Suprapubic skin (tissue), 4 donors: ENCODE measurements at places on chromosomes 5 and 9.

DNA sequence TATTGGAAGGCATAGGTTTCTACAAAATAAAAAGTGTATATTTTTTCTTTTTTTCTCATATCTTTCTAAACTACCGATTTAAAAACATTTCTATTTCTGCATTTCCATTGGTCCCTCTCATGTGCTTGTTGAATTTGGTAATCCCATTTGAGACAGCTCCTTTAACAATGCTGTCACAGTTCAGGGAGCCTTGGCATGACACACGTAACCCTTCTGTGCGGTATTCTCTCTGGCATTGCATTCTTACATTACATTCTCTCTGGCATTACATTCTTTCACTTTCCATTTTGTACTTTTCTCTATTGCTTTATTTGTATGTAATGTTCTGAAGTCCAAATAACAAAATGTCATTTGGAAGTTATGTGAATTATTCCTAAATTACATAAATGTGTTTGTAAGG is 150.7 kb upstream of the RASGRF2 start:
- DNase-seq: no peak

- peak; percentile 58 for DNase-seq
Observed at GRCh38 chr5:1544294-1544961, 20.7 kb upstream of the LPCAT1 start.

DNA sequence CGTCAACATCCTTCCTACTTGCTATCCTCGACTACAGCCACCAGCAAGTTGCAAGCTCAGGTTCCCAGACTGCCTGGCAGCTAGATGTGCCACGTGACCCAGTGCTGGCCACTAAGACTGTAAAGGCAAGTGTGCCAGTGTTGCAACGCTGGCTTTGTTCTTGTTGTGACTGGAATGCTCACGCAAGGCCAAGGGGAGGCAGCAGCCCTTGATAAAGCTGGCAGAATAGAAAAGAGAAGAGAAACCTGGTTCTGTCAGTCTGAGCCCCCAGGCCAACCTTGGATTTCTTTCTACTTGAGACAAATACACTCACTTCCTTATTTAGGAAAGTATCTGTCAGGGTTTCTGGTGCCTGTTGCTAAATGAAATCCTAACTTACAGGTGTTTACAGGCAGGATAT is 113.0 kb downstream of the KLHL3 start:
- DNase-seq: peak; percentile 79

DNA sequence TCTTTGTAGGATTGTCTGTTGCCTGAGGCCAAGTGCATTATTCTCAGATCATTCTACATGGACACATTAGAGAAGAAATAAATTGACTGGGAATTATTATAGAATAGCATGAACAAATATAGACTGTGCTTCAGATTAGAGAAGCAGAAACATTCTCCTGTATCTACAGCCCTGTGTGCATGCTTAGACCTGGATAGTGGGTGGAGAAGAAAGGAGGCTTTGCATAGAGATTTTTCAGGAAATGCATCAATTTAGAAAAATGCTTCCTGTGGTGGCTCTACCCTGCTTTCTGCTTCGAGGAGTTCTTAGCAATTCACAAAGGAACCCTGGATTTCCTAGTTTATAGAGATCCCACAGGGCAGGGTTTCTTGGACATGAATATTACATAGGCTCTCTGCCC is 66.7 kb downstream of the IRX1 start:
- DNase-seq: no peak

DNA sequence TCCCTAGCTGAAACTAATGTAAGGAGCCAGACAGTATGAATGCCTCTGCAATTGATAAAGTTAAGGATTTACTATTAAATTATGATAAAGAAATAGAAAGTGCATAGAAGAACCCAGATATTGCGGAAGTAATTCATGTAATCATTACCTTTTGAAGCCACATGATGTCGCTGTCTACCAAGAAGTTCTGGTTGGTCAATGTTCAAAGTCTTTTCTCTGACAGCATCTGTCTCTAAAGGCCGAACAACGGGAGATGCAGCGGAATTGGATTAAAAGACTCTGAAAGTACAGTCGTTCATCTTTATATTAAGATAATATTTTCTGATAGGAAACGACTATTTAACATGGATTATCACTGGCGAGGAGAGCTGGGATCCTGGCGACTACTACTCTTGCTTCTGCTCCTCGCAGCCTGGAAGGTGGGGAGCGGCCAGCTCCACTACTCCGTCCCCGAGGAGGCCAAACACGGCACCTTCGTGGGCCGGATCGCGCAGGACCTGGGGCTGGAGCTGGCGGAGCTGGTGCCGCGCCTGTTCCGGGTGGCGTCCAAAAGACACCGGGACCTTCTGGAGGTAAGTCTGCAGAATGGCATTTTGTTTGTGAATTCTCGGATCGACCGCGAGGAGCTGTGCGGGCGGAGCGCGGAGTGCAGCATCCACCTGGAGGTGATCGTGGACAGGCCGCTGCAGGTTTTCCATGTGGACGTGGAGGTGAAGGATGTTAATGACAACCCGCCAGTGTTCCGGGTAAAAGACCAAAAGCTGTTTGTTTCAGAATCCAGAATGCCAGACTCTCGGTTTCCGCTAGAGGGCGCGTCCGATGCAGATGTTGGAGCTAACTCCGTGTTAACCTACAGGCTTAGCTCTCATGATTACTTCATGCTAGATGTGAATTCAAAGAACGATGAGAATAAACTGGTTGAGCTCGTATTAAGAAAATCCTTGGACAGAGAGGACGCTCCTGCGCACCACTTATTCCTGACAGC is at the start of gene PCDHA8:
TSS of gene PCDHA8 (plus strand) at position 210 of the 985 bp plus-strand sequence. CDS start at position 345, 135 bp downstream.
- no peak for DNase-seq

DNA sequence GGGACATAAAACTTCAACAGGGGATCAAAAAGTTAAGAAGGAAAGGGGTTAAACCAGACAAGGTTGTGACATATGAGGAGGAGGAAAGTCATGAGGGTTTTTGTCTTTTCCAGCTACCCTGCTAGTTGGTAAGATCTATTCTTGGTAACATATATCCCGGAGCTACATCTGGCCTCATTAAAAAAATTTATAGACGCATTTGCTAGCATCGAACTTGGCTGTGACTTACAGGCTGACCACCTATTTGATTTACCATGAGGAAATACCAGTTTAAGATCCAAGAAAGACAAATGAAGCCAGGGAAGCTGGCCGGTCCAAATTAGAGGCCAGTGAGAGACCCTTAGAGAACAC is 87.6 kb upstream of the NIPAL4 start:
- no peak for DNase-seq

DNA sequence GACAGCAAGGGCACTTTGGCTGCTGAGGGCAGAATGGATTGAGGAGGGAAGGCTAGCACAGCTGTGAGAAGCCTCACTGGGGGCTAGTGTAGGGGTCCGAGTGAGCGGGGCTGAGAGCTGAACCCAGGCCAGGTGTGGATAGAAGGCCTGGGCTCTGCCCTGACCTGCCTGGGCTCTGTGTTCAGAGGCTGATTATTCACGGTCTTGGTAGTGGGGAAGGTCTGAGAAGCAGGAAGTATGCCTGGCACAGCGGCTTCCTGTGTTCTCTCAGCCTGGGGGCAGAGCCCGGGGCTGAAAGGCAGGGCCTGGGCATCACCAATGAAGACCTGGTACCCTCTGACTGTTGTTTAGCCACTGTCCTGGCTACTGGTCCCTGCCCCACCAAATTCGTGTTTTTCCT is 136.4 kb upstream of the TBC1D2 start:
- DNase-seq: no peak

- no peak for DNase-seq
Observed at GRCh38 chr9:123033864-123034601, 566 bp downstream of the GPR21 start.

- DNase-seq: no peak
Observed at GRCh38 chr9:127644943-127645342, 32.9 kb downstream of the STXBP1 start.

- DNase-seq: no peak
Observed at GRCh38 chr5:178314961-178315820, 82.6 kb upstream of the PHYKPL start.

GRCh38 chr5:73954381-73954780 is 328.4 kb downstream of the ARHGEF28 start:
- no peak for DNase-seq

DNA sequence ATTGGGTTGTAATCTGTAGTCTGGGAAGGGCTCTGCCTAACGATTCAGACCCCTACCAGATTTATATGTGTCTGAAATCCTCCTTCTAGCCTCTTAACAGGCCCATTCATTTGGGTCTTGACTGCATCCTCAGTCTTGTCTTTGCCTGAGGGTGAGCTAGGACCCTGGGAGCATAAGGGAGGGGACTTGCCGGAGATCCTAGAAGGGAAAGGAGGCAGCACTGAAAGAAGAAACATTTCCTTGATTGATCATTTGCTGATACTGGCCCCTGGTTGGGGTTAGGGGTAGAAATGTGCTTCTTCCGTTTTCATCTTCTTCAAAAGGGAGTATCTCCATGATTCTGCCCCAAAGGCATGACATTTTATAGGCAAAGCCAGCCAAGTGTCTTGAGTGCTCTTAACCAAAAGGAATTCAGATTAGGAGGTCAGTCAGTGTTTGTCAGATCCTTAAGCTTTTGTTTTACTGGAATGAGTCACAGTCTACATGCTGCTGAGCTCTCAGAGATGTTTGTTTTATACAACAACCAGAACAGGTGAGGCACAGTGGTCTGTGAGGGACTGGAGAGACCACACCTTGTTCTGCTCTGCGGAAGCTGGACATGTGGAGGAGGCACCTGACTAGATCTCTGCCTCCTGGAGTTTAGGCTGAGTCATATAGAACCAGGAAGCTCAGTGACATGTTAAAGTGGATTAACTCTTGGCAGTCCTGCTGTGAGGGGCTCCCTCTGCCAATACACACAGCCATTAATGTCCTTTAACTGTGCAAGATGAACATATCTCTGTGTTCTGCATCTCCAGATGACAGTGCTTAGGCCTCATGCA is 37.7 kb downstream of the PCDHAC2 start:
- no peak for DNase-seq

GRCh38 chr9:134359493-134360179 is 33.4 kb downstream of the RXRA start:
- no peak for DNase-seq

- no peak for DNase-seq
Observed at GRCh38 chr5:10674582-10674981, 86.5 kb downstream of the DAP start.

GRCh38 chr9:17134396-17135294 is at the start of gene CNTLN:
CNTLN (plus strand) TSS chr9:17135040; CDS start chr9:17135066, 26 bp downstream.
- peak; percentile 94 for DNase-seq

DNA sequence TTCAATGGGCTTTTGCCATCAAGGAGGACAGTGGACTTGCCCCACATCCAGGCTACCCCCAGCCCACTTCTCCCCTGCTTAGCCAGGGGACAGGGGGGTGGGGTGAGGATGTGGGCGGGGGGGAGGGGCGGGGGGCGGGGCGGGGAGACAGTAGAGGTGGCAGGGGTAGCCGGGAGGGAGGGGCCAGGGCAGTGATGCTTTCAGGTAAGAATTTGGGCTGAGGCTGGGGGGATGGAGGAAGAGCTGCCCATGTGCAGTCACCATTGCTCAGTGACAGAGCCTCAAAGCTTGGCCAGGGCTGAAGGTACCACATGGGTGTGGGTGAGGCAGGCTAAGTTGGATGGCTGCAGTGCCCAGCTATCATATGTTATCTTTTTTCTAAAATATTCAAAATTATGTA is 40.7 kb upstream of the HNRNPA0 start:
- no peak for DNase-seq

GRCh38 chr9:125889476-125890419 is 142.6 kb downstream of the PBX3 start:
- no peak for DNase-seq

GRCh38 chr9:80320480-80320879 is 748.7 kb downstream of the TLE4 start:
- DNase-seq: no peak

DNA sequence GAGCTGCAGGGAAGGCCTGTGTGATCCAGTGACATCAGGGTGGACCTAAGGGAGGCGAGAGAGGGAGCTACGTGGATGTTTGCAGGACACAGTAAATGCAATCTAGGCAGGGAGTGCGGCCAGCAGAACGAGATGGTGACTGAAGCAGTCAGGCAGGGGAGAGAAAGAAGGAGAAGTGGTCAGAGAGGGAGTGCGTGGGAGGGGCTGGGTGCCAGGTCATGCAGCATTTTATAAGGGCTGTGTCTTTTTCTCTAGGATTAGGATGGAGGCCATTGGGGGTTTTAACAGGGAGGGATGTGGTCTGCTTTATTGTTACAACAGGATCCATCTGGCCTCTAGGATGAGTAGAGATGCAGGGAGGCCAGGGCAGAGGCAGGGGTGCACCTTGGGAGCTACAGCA is 80.4 kb downstream of the DCP2 start:
- DNase-seq: no peak

DNA sequence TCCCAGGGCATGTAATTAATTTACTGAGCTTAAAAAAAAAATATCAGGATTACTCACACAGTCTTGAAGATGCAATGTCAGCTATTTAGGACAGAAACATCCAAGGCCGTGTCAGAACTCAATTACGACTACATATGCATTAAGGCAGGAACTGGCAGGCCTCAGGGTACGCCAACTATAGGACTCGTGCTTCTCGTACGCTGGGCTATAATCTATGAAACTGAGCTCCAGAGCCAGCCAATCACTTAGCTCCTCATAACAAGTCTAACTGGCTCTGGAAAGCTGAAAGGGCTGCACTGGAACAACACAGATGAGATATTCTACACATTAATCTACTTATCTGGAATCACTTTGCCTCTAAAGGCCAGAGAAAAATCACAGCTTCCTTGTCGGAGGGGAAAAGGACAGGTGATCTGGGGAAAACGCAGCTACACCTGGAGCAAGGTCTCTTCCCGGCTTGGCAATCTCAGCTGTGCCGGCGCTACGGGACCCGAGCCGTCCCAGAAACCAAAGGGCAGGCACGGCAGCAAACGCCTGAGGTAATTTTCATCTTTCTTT is 212.0 kb downstream of the DEPDC1B start:
- no peak for DNase-seq

DNA sequence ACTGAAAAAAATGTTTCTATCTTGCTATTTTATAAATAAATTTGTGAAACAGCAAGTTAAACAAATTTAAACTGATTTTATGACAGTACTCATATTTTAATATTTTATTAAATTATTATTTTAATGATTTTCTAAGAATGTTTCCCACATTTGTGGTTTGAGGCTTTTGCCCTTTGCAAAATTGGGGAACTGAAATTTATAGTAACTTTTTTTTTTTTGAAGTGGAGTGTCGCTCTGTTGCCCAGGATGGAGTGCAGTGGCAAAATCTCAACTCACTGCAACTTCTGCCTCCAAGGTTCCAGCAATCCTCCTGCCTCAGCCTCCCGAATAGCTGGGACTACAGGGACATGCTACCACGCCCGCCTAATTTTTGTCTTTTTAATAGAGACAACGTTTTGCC is 7.2 kb upstream of the ADGRV1 start:
- DNase-seq: no peak
